K562 (cell line): ENCODE measurements at places on chromosomes 6 and 20. TPM values are rescaled to one million over a fixed set of nuclear protein-coding genes. Genes with fewer than 3 reads are reported as not detected.

- H3K27me3 ChIP-seq = peaks cover 7% of the 10 kb centered on the region; the same call in 1 of the 2 replicates
- H3K27ac ChIP-seq = no peak overlapping the region
These were observed 4.5 kb downstream of the RIPOR2 start for GRCh38 chr6:24931296-24931695.

CLDN20 gene
- not detected in 2 replicates for polyA plus RNA-seq

SLC17A2 gene
- not detected in 2 replicates for polyA plus RNA-seq

DNA sequence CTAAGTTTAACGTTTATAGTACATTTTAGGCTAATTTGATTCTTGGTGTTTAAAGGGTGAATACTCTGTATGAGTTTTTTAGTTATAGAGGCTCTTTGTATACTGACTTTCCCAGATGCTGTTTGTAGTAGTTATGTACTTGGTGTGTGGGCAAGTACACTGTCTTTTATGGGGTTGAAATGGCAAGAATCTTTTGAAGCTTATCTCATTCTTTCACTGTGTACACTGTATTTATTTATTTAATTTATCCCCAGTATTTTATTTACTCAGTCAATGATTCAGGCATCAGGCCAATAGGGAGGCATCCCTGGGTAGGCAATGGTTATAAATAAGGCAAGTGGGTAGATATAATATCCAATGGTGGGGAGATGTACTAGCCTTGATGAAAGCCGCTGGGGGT, 277.0 kb upstream of the PTCHD4 start:
- no peaks in the 10 kb centered on the region for H3K27me3 ChIP-seq
- no peak for DNase-seq
- H3K27ac ChIP-seq = no peak overlapping the region
- no peak overlapping the region for H3K4me3 ChIP-seq
- H3K36me3 ChIP-seq = no peaks in the 10 kb centered on the region

DNA sequence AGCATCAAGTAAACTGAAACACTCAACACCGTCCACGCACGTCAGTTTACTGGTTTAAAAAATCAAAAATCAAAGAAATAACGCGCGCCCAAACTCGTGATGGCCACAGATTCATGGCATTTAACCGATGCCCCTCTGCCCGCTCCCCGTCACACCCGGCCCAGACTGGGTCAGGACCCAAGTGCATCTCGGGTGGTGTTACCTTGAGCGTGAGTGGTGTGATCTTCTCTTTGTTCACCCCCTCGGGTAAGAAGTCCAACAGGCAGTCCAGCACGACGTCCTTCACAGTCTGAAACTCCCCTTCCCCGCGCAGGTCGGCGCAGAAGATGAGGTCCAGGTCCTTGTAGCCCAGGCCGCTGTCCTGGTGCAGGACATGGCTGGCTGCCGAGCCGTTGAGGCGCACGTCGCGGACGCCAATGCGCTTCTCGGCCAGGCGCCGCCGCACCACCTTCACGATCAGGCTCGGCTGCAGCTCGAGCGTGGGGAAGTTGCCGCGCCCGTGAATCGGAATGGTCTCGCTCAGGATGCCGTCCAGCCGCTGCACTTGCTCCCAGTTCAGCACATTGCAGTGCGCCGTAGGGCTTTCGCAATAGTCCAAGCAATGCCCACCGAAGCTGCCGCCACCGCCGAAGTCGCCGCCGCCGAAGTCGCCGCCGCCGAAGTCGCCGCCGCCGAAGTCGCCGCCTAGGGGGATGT, 945 bp downstream of the TENT5A start:
- peaks cover 3% of the 10 kb centered on the region; the same call in 1 of the 3 replicates for H3K4me1 ChIP-seq
- no peaks in the 10 kb centered on the region for H3K36me3 ChIP-seq
- peaks cover 4% of the 10 kb centered on the region; the same call in 1 of the 2 replicates for H3K27me3 ChIP-seq
- no peak overlapping the region for H3K27ac ChIP-seq
- H3K4me3 ChIP-seq = peak overlapping the region; percentile 70

RCAN2 gene
- polyA plus RNA-seq = not detected in 2 replicates

TMEM74B gene
- 19.0 and 22.2 TPM in 2 replicates for polyA plus RNA-seq

IER3 gene
- 26.0 and 30.0 TPM in 2 replicates for polyA plus RNA-seq

GRCh38 chr6:70314296-70314695, 11.4 kb upstream of the COL9A1 start:
- no peaks in the 10 kb centered on the region; the same call in 2 of the 3 replicates for H3K4me1 ChIP-seq
- no peak overlapping the region for H3K27ac ChIP-seq
- no peaks in the 10 kb centered on the region for H3K27me3 ChIP-seq
- no peaks in the 10 kb centered on the region for H3K36me3 ChIP-seq
- DNase-seq = no peak

GRCh38 chr6:121503589-121503991, 68.1 kb downstream of the GJA1 start:
- no peak for DNase-seq
- no peaks in the 10 kb centered on the region for H3K36me3 ChIP-seq
- no peak overlapping the region for H3K27ac ChIP-seq

MLN gene
- polyA plus RNA-seq = not detected in 2 replicates

DNA sequence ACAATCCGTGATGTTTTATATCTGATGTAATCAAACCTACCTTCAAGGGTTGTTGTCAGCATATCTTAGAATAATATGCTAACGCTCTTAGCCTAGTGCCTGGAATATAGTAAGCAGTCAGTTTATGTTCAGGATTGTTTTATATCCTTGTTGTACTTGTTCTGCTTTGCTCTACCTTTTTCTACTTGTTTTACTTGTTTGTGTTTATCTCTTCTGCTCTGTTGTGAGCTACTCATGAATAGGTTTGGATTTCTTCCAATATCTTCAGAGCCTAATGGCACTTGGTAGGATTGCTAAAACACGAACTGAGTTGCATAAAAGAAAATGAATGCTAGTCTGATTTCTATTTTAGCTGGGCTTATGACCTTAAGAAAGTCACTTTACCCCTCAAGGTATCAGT, 40.1 kb downstream of the DNAH8 start:
- H3K4me1 ChIP-seq = no peaks in the 10 kb centered on the region
- no peak for DNase-seq

- no peak overlapping the region for H3K4me3 ChIP-seq
- DNase-seq = no peak
- H3K27ac ChIP-seq = no peak overlapping the region
- H3K27me3 ChIP-seq = no peaks in the 10 kb centered on the region
- no peaks in the 10 kb centered on the region for H3K36me3 ChIP-seq
- H3K4me1 ChIP-seq = no peaks in the 10 kb centered on the region
These were observed 59.7 kb upstream of the NT5E start for GRCh38 chr6:85390105-85390728.

GRCh38 chr20:32973077-32973717, 31.0 kb downstream of the SUN5 start:
- no peak overlapping the region for H3K4me3 ChIP-seq
- no peak overlapping the region for H3K27ac ChIP-seq
- H3K27me3 ChIP-seq = peaks cover 16% of the 10 kb centered on the region

SLC17A1 gene
- polyA plus RNA-seq = not detected in 2 replicates

DNA sequence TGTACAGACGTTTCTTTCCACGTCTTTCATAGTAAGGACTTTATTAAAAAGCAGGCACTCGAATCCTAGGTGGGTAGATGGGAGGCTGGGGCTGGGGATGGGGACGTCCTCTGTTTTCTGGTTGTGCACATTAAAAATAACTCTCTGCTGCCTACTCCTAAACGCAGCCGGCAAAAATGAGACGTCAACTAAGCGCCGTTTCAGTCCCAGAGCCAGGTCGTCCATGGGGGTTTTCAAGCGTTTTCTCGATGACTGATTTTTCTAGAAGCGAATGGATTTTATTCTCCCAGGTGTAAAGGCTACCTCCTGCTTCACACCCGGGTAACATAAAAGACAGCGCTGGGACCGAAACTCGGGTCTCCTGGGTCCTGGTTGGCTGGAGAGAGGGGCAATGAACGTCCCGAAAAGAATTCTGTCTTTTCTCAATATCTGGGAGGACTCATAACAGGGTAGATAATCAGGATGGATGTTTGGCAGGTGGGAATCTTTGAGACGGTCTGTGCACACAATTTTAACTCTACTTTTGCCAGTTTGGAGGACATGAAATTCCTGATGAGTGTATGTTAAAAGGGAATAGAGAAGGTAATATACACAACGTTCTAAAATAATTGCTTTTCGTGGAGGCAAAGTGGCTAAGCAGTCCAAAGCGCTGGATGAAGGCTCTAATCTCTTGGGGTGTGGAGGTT, 25.2 kb downstream of the GPX6 start:
- peak; percentile 41 for DNase-seq
- no peaks in the 10 kb centered on the region for H3K27me3 ChIP-seq
- H3K27ac ChIP-seq = peak overlapping the region; percentile 88
- H3K4me1 ChIP-seq = peaks cover 9% of the 10 kb centered on the region
- peak overlapping the region; percentile 57 for H3K4me3 ChIP-seq

DNA sequence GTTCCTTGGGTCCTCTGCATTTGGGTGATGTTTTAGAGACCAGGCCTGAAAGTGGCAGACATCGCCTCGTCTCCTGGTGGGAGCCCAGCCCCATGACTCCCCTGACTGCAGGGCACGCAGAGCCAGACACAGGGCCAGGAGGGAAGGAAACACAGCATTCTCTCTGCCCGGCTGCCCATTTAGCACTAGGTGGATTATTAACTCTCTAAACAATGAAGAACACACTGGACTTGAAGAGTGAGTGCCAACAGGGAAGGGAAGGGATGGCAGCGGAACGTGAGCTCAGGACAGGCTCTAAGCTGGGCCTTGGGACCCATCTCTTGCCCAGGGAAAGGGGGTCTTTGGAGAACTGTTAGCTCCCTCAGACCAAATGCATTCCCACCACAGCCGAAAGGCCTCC, 80.4 kb downstream of the TBXT start:
- H3K36me3 ChIP-seq = no peaks in the 10 kb centered on the region
- DNase-seq = no peak
- peaks cover 11% of the 10 kb centered on the region; the same call in 1 of the 2 replicates for H3K27me3 ChIP-seq
- H3K4me1 ChIP-seq = no peaks in the 10 kb centered on the region
- H3K27ac ChIP-seq = no peak overlapping the region
- H3K4me3 ChIP-seq = no peak overlapping the region

DNA sequence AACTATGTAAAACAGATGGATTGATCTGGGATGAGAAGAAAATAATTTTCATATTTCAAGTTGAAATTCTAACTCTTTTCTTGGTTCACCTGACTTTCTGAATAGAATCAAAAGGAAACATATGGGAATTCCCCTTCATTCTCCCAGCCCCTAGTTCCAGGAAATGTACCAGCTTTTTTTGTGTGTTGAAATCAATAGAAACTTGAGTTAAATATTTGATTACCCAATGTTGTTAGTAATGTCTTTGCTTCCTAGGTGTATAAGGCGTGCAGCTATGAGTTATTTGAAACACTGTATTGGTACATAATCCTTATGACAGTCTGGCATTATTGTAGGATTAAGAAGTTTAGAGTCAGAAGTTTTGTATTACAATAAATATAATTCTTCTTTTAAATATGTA, 21.5 kb downstream of the VNN2 start:
- DNase-seq = no peak
- no peak overlapping the region for H3K27ac ChIP-seq
- H3K27me3 ChIP-seq = no peaks in the 10 kb centered on the region
- H3K36me3 ChIP-seq = no peaks in the 10 kb centered on the region
- H3K4me1 ChIP-seq = no peaks in the 10 kb centered on the region
- no peak overlapping the region for H3K4me3 ChIP-seq
